Astrocyte (in vitro differentiated cells and primary cell): ENCODE measurements at places on chromosomes 12 and 14.

- peak; percentile 12 for DNase-seq
These were observed 291.3 kb downstream of the NPAS3 start for GRCh38 chr14:33230021-33230420.

DNA sequence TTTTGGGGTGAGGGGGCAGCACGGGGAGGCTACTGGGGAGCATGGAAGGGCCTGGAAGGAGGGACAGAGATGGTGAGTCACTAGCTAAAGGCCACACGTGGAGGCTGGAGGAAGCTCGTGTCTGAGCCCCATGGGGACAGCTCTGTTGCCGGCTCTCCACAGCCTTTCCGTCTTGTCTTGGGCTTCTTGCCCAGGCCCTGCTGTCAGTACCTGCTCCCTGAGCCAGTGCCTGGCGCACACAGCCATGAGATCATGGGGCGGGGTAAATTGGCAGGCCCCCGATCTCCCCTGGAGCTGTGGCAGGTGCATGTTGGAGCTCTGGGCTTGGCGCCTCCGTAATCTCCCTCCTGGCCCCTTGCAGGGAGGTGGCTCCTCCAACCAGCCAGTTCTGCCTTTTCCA, 16.1 kb upstream of the KRT80 start:
- peak; percentile 45 for DNase-seq

DNA sequence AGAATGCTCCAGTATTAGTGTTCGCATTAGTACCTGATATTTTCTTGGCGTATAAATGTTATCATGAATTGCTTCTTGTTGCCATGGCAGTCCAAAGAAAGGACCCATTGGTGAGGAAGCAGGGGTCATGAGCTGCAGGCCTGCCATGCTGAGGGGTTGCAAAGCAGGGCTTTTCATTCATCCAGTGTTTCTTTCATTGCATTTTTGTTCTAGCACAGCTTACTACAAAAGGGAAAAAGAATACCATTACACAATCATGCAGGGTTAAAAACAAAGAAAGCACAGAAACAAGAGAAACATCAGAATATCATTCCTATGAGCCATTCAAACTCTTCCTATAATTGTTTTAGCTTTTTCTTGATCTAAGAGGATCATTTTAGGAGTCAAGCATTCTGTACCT, 24.0 kb downstream of the DICER1 start:
- no peak for DNase-seq

DNA sequence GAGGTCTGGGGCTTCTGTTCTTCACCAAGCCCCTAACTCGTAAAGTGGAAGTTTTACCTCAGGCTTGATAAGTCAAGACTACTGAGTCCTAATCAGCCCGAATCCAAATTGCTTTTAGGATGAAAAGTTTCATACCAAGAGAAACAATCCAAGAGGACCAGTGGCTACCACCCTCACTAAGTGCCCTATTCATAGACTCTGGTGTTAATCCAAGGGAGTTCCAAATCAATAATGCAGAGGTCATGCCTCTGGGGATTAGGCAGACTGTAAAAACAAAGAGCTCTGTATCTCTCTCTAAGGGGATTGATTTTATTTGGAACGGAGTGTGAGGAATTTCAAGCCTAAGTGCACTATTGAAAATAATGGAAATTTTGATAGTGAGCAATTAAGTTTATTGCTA, 76.3 kb upstream of the LMNTD1 start:
- no peak for DNase-seq

DNA sequence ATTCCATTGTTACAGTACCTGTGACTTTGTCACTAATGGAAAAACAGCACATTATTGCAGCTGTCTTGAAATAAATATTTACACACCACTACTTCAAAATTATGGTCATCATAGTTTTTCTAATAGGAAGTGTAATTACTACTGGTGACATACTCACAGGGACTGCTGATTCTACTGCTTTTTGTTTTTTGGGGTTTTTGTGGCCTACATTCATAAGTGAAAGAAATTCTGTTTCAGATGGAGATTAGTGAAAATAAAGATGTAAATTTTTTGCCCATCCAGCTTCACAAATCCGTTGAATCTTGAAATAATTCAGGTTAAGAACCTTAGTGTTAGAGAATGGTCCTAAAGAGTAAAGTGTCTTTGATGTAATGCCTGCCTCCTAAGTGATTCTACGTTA, 17.5 kb downstream of the KNTC1 start:
- DNase-seq = no peak

DNA sequence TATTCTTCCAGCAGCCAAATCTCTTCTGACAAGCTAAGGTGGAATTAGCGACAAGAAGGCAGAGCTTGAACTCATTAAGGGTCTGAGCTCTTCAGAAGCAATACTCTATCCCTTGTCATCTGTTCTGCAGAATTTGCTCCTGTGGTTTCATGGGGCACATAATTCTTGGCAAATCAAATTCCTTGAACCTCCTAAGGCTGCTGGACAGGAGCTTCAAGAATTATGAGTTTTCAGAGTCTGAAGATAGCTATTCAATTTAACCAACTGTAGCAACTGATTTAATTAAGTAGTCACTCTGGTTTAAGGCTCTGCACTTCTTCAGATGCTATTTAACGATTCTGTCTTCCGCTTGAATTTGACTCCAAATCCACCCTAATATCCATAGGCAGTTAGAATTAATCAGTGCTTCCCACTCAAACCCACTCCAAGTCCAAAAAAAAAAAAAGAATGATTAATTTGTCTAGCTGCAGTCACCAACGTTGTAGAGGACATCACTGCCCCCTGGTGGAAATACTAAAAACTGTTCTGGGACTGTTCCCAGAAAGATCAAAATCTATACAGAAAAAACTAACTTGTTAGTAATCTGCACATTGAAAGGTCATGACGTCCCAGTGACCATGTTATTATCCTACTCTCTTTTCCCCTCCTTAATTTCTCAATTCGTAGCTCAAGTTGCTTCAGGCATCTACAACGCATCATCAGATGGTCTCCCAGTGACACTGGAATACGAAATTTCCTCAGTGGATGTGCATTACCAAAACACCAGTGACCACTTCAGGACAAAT, 169.9 kb downstream of the KIF21A start:
- DNase-seq = peak; percentile 27

DNA sequence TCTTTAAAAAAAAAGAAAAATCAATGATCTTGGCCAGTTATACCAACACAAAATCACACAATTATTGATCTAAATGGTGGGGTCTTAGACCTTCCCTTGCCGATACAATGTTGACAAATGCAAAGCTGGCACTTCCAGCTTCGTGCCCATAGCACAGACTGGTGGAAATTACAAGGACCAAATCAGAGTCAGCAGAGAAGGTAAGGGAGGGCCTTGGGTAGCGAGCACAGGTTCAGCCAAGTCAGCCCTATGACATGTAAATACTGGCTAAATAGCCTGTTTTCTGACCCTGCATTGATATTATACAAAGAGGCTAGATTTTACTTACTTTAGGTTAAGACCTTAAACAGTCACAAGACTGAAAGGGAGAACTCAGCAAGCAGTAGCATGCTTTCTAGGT, 30.3 kb upstream of the WDR89 start:
- no peak for DNase-seq

- peak; percentile 55 for DNase-seq
These were observed 87.2 kb upstream of the FGD4 start for GRCh38 chr12:32312049-32312670.

GRCh38 chr12:74817499-74817898, 279.9 kb downstream of the ATXN7L3B start:
- DNase-seq = no peak

- no peak for DNase-seq
These were observed 10.8 kb downstream of the COL2A1 start for GRCh38 chr12:47993491-47993890.

DNA sequence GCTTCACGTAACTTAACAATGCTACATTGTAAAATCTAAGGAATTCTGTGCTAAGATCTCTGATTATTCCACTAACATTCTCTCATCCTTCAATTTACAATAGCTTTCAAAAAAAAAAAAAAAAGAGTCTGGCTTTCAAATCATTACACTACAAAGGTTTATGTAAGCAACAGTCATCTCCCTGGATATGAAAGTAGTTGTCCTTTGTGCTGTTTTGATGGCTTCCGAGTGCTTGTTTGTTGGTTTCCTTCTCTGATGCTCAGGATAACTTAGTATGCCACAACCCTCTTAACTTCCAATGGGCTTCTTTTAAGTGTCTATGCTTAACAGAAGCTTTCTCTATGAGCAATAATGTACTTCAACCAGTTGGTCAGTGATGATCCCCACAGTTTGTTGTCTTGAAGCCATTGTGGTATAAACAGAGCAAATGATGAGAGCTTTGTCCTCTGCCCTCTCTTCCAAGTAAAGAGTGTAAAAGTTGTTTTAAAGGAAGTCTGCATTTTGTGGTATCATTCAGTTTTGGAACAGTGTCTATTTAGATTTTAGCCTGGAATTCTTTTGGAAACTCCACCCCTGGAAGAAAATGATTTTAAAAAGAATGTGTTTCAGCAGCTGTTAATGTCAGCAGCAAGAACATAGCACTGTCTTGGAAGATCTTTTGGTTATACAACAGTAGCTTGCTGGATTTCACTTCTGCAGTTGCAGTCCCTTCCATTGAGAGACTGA, 396.1 kb upstream of the RGS6 start:
- DNase-seq = no peak

GRCh38 chr12:99068993-99069747, 424.1 kb downstream of the APAF1 start:
- DNase-seq = no peak

DNA sequence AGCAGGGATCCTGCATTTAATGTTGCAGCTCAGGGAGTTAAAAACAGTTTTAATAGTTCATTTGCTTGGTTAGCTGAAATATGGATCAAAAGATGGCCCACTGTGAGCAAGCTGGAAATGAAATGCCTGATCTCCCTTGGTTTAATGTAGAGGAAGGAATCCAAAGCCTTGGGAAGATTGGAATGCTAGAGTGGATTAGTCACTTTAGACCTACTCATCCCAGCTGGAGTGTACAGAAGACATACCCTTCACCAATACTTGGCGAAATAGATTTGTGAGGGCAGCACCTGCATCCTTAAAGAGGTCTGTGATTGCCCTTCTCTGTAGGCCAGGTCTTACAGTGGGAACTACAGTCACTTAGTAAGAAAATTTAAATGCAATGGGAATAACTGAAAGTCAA, 58.0 kb upstream of the KRAS start:
- DNase-seq = peak; percentile 63
